Stimulated activated CD8-positive, alpha-beta memory T cell treated with anti-CD3 and anti-CD28 coated beads, Interleukin-4, amount 100 ng/mL, for 1 hour (primary cell): ENCODE measurements at places on chromosomes 12 and 14.

DNA sequence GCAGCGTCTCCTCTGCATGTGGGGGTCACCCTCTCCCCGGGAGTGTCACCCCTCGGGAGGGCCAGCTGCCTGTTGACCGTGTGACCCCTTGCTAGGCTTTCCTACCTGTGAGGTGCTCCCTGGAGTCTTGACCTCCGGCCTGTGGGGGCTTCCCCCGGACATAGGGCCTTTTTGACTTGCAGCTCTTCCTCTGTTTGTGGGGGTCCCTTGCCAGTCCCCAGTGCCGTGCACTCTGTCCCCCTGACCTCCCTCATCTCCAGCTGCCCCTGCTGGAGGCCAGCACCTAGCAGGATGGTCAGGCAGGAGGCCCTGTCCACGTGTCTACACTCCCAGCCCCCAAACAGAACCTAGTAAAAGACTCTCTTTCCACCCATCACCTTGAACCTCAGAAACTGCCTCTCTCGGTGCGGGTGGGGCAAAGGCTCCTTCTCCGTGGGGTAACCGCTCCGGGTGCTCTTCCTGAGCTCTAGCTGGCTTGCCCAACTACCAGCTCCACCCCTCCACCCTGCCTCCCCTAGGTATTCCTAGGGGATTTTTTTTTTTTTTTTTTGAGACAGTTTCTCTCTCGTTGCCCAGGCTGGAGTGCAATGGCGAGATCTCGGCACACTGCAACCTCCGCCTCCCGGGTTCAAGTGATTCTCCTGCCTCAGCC, 810 bp downstream of the AACS start:
- DNase-seq = no peak

- DNase-seq = no peak
Observed at GRCh38 chr12:124315372-124316044, 20.6 kb downstream of the RFLNA start.

- no peak for DNase-seq
Observed at GRCh38 chr14:50801706-50802105, 29.3 kb downstream of the NIN start.

- no peak for DNase-seq
Observed at GRCh38 chr12:1575408-1576401, 18.7 kb downstream of the FBXL14 start.
